Neural crest cell (in vitro differentiated cells): ENCODE measurements at places on chromosomes 7 and 10.

GRCh38 chr10:34249634-34250033, 565.5 kb downstream of the PARD3 start:
- no peak for DNase-seq

DNA sequence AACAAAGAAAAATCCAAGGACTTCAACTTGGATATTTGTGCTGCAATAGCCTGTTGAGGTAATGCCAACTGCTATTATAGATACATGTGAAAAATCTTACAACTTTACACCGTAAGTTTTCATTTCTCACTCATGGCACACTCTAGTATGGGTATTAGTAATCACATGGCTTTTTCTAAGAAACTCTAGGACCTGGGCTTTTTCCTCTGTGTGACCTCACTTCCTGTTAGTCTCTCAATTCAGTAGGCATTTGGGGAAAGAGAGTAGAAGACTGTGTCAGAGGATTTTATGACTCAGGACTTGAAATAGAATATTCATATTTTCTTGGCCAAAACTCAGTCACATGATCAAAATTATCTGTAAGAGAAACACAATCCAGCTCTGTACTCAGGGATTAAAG, 1049.9 kb downstream of the REEP3 start:
- no peak for DNase-seq

- no peak for DNase-seq
Measured at GRCh38 chr7:133534816-133535215, 281.9 kb downstream of the EXOC4 start.

DNA sequence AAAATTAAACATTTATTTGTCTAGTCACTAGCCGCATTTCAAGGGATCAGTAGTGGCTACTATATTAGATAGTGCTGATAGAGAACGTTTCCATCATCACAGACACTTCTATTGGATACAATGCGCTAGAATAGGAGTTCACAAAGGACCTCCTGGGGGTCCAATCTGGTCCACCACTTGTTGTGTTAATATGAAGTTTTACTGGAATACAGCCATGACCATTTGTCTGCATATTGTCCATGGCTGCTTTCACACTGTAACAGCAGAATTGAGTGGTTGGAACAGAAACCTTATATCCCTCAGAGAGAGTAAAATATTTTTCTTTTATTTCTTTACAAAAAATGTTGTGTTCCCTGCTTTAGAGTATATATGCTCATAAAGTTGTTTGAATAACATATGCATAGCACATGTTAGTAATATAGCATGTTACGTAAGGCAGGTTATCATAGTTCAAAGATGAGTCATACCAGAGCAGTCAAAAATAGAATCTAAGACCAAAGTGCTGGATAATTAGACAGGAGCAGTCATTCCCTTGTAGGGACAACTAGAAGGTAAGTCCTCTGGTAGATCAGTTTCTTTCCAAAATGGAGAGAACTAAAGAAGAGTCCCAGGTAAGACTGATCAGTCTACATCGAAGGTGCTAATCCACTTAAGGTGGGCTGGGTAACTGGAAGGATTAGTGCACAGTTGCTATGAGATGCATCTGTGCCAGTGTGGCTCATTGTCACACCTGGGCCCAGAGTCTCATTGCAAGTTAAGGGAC, 14.9 kb downstream of the BZW2 start:
- DNase-seq, result no peak

DNA sequence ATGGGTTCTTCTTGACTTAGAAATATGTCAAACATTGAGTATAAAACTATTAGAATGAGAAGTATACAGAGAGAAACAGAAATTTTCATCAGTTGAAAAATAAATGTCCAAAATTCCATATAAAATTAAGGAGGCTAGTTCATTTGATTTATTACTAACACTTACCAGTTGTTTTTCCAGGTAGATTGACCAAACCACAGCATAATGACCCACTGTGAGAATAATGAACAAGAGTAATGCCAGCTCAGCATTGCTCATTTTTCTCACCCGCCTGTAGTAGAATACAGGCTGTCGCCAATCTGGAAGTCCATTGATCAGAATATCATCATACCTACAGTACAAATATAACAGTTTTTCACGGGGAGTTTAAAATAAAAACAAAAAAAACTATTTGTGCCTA, 82.9 kb downstream of the DNAJC1 start:
- no peak for DNase-seq

DNA sequence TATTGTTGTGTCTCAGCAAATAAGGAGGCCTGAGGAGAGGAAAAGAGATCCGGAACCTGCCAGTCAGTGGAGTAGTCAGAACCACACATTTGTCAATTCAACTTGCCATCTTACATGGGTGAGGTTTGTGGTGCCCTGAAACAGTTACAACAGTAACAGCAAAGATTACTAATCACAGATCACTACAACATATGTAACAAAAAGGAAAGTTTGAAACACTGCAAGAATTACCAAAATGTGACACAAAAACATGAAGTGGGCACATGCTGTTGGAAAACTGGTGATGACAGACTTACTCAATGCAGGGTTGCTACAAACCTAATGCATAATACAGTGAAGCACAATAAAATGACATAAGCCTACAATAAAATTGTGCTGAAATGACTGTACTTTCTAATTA, 89.4 kb downstream of the LRRN3 start:
- DNase-seq, result no peak

- no peak for DNase-seq
Measured at GRCh38 chr7:45457591-45457990, 116.6 kb upstream of the ADCY1 start.

GRCh38 chr10:103575416-103576075, 82.0 kb downstream of the NEURL1 start:
- DNase-seq, result no peak
